CD4-positive, alpha-beta T cell (primary cell): ENCODE measurements at places on chromosomes 6 and 20.
A peak's percentile ranks its signal among the peaks of the same experiment; 100 is the strongest.

- peak overlapping the region; percentile 90 for H3K4me3 ChIP-seq
- peaks cover 44% of the 10 kb centered on the region for H3K4me1 ChIP-seq
- DNase-seq = no peak
- peaks cover 52% of the 10 kb centered on the region for H3K36me3 ChIP-seq
Observed at GRCh38 chr6:137871291-137871690, 4.2 kb downstream of the TNFAIP3 start.

- H3K27me3 ChIP-seq = no peaks in the 10 kb centered on the region
- DNase-seq = no peak
- no peak overlapping the region for H3K4me3 ChIP-seq
Observed at GRCh38 chr6:61193771-61194170, 1092.3 kb downstream of the KHDRBS2 start.

GRCh38 chr6:50720623-50721022 lies 7.3 kb downstream of the TFAP2D start:
- no peak for DNase-seq
- peaks cover 55% of the 10 kb centered on the region for H3K27me3 ChIP-seq
- no peaks in the 10 kb centered on the region for H3K4me1 ChIP-seq
- no peak overlapping the region for H3K4me3 ChIP-seq
- no peak overlapping the region for H3K27ac ChIP-seq

DNA sequence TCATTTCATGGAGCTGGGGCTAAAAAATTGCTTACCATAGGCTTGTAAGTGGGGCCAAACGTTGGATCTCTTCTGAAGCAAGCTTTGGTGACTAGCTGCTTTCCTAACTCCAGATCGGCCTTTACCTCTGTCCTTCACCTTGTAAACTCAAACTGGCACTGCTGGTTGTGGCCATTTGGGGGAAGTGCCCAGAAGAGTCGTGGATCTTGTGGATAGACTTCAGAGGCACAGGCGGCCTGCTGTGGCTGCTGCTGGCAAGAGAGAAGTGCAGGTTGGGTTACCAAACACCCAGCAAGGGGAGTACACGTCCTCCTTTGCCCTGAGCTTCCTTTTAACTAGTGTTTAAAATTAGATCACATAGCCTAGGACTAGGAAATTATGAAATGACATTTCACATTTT lies 36.8 kb upstream of the KLHL31 start:
- no peak overlapping the region for H3K27ac ChIP-seq
- no peaks in the 10 kb centered on the region for H3K27me3 ChIP-seq
- H3K4me1 ChIP-seq = no peaks in the 10 kb centered on the region
- H3K4me3 ChIP-seq = no peak overlapping the region
- no peak for DNase-seq

- no peaks in the 10 kb centered on the region for H3K4me1 ChIP-seq
- DNase-seq = no peak
- no peak overlapping the region for H3K4me3 ChIP-seq
- no peak overlapping the region for H3K27ac ChIP-seq
- H3K27me3 ChIP-seq = peaks cover 4% of the 10 kb centered on the region
Observed at GRCh38 chr6:4102687-4103244, 23.8 kb upstream of the FAM217A start.

GRCh38 chr20:1845163-1845523 lies 50.1 kb upstream of the SIRPA start:
- H3K36me3 ChIP-seq = no peaks in the 10 kb centered on the region
- no peak overlapping the region for H3K4me3 ChIP-seq
- DNase-seq = no peak
- H3K4me1 ChIP-seq = peaks cover 2% of the 10 kb centered on the region
